SW480 (cell line): ENCODE measurements at places on chromosomes 2 and 18.

- DNase-seq: no peak
Observed at GRCh38 chr2:241798081-241798630, 10.8 kb upstream of the NEU4 start.

DNA sequence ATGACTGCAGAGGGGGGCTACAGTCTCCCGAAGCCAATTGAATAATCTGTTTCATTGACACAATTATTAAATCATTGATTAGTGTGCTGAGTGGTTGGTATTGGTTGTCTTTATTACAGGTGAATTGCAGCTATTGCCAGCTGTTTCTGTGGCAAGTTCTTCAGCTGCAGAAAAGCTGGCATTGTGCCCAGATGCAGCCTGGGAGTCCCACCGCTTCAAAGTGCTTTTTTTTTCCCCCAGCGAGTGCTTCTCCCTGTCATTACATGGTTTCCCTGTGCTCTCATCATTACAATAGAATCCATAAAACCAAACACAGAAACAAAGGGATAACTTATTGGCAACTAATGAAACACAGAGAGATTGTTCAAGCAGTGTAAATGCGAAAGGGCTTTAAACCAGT, 164.7 kb downstream of the GRB14 start:
- DNase-seq: peak; percentile 48

GRCh38 chr2:88227446-88227845, 57.3 kb downstream of the THNSL2 start:
- no peak for DNase-seq

DNA sequence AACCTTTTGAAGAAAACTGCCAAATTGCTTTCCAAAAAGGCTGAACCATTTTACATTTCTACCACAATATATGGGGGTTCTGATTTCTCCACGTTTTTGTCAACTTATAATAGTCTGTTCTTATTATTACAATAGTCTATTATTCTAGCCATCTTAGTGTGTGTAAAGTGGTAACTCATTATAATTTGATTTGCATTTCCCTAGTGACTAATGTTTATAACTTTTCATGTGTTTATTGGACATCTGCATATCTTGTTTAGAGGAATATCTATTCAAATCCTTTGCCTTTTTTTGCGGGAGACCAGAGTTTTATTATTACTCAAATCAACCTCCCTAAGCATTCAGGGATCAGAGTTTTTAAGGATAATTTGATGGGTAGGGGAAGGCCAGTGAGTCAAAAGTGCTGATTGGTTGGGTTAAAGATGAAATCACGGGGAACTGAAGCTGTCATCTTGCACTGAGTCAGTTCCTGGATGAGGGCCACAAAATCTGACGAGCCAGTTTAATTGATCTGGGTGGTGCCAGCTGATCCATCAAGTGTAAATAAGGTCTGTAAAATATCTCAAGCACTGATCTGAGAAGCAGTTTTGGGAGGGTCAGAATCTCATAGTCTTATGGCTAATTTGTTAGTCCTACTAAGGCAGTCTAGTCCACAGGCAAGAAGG, 303.4 kb upstream of the NCKAP5 start:
- DNase-seq: no peak

GRCh38 chr2:212644195-212644837, 105.7 kb upstream of the ERBB4 start:
- no peak for DNase-seq

GRCh38 chr2:189076572-189076971, 102.4 kb downstream of the COL3A1 start:
- DNase-seq: no peak

DNA sequence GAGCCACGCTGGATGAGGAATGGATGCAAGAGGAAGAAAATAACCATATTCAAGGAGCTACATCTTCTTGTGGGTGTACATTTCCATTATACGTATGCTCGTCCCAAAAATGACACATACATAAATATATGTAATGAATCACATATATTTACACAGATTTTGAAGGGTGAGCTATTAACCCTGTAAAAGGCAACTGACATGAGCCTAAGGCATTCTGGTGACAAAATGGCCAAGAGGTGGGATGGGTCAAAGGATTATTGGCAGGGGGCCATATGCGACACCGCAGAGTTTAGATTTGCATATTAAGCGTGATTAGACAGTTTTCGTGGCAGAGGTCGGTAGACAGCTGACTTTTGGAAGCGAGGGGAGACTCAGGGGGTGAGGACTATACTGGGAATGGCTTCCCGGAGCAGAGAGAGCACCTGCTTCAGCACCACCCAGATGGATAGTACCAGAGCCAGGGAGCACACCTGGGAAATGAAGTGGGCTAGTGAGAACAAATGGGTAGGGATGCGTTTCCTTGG, 431 bp upstream of the CNRIP1 start:
- no peak for DNase-seq

GRCh38 chr2:191061381-191061980, 47.5 kb upstream of the STAT1 start:
- DNase-seq: no peak

DNA sequence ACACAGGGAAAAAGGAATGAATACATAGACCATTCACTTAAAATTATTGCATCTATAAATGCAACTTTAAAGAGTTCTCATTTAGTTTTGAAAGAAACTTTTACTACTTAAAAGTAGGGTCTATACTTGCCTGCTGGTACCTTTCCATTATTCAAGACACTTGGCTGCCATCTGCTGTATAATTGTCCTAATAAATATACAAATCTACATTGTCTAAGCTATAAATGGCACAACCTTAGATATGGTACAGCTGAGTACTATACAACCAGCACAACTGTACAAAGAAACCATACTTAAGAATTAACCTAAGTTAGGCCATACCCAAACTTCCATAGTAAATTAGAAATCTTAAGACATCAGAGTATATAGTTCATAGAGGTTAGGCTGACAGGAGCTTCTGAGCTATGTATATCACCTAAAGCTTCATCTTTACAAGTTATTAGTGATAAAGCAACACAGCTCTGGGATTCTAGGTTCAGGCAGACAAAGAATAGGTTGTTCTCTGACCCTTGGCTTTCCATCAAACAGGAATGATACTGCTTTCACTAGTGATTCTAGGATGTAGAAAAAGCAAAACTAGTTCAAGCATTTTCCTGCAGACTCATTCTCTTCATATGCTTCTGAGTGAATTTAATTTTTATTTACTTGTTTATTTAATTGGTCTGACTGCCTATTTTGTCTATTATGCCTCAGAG, 22.1 kb downstream of the EXOC6B start:
- no peak for DNase-seq

GRCh38 chr2:52659546-52659945, 1108.1 kb upstream of the CHAC2 start:
- no peak for DNase-seq

DNA sequence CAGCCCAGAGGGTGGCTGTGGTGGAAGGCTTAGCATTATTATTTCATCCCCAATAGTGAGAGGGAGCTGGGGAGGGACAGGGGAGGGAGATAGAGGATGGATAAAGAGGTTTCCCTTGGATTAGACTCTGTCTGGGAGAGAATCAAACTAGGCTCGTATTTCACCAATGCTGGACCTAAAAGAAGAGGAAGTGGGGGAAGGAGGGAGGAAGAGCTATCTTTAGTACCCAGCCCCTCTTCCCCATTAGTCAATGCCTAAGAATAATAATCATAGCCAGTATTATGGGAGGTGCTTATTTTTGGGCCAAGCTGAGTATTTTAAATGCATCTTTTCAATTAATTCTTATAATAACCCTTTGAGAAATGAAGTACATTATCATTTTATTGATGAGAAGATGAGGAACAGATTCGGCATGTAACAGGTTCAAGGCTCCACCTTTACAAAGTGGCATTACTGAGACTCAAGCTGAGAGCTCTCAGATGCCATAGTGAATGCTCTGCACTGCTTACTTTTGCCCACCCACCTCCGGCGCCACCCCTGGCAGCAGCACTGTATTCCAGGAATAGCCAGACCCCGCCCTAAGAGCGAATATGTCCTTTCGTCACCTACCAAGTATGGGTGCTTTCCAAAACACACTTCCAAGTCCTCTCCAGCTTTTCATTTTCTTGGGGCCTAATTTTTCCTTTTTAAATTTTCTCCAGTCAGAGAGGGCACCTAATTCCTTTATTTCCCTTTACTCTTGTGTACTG, 21.0 kb downstream of the PAX8 start:
- no peak for DNase-seq

DNA sequence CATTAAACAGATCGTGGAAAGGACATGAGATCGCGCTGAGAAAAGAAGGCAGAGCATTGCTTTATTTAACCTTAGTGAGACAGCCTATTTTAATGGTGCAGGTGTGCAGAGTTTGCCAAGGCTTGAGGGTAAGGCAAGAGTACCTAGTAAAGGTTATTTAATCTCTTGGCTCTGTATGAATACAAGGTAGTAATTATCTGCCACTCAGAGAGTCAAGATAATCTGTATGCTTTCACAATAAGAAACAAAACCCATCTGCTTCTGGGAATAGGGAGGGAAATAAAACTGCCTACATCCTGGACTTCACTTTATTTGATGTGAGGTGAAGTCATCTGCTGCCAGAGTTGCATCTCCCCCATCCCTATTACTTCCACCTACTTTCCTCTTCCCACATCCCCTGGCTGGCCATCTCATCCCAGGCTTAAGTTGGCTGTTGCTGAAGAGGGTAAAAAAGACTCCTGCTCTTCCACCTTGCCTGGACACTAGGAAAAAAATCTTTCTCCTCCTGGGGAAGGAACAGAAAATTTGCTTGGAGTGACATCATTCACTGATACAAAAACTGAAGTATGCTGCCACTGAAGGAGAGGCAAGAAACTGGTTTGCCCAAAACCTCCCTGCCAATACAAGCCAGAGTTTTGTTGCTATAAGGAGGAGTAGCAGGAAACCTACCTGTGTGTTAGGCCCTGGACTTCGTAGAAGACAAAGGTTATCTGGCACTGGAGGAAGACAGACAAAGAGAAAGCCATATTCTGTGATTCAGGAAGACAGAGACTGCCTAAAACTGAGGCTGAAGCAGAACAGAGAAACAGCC, 35.8 kb upstream of the ARHGAP25 start:
- no peak for DNase-seq

DNA sequence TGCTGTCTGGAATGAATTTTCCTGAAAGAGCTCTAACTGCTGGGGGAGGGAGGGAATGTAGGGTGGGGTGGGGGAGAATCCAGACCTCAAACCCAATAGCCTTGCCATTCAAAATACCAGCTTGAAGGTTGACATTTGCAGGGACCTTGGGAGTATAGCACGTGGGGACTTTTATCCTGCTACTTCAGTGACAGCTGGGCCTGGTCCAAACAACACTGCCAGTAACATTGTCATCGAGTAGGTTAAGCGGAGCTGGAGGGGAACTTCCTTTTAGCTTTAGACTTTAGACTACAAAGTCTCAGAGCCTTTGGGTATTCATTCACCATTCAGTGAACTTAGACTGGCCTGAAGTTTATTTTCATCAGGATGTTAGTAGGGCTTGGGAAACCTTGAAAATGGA, 248.7 kb downstream of the MEIS1 start:
- no peak for DNase-seq

- no peak for DNase-seq
Observed at GRCh38 chr2:240296476-240297255, 138.8 kb upstream of the GPC1 start.

- DNase-seq: no peak
Observed at GRCh38 chr2:81206216-81206615, 901.7 kb upstream of the LRRTM1 start.

- no peak for DNase-seq
Observed at GRCh38 chr2:95266781-95267430, 7.3 kb upstream of the PROM2 start.
